ENCODE measurements at places on chromosomes 4 and X.
A peak's percentile ranks its signal among the peaks of the same experiment; 100 is the strongest.

- no peak for DNase-seq
These were observed 383.0 kb upstream of the GALNT7 start for GRCh38 chr4:172785613-172786012.

DNA sequence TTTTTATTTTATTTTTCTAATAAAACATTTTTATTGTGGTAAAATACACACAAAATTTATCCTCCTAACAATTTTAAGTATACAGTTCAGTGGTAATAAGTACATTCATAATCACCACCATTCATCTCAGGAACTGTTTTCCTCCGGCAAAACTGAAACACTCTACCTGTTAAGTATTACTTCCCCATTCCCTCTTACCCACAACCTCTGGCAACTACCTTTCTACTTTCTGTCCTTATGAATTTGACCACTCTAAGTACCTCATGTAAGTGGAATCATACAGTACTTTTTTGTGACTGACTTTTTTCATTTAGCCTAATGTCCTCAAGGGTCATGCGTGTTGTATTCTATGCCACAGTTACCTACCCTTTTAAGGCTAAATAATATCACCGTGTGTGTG, 21.1 kb upstream of the HSFX4 start:
- no peak for DNase-seq

- no peak for DNase-seq
These were observed 73.5 kb downstream of the WDR19 start for GRCh38 chr4:39255871-39256270.

DNA sequence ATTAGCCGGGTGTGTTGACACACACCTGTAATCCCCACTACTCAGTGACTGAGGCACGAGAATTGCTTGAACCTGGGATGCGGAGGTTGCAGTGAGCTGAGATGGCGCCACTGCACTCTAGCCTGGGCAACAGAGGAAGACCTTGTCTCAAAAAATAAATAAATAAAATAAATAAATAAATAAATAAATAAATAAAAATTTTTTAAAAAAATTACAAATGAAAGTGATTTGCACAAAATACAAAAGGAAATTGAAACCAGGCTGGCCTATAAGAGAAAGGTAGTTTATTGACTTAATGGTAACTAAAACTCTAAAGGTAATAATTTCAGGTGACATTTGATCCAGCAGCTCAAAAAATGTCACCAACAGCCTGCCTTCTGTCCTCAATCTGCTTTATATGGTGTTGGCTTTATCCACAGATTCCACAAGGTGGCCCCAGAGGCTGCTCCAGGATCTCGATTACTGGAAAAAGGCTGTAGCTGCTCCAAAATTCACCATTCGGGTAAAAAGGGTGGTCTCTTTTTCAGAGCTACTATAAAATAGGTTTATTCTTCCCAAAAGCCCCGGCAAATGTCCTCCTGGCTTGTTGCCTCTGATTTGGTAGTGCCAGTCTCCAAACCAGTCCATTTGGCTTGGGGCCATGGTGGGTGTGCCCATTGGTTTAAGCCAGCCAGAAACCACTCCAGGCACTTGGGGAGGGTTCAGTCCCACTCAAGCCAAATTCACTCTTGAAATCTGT, 61.4 kb upstream of the TRIM2 start:
- DNase-seq, result peak; percentile 39

DNA sequence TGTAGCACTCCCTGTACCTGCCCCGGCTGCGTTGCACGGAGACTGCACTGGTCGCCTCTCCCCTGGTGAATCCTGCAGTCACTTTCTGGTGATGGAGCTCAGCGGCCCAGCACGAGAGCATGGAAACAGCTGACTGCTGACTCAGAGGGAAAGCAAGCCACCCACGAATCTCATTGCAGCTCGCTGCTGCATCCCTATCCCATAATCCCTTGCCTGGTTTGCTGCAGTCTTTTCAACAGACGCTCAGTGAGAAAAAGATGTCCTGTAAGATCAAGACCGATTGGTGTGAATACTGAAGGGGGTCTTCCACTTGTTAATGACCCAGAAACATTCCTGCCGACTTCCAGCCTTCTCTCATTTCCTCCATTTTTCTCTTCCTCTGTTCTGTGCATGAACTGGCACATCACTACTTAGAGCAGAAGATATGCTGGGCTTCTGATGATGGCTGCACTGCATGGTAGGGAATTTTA, 52.9 kb downstream of the TRIM2 start:
- DNase-seq, result peak; percentile 32

GRCh38 chr4:4533461-4534169, 8.2 kb downstream of the STX18 start:
- no peak for DNase-seq

- no peak for DNase-seq
These were observed 55.3 kb downstream of the KLHL4 start for GRCh38 chrX:87572901-87573300.

DNA sequence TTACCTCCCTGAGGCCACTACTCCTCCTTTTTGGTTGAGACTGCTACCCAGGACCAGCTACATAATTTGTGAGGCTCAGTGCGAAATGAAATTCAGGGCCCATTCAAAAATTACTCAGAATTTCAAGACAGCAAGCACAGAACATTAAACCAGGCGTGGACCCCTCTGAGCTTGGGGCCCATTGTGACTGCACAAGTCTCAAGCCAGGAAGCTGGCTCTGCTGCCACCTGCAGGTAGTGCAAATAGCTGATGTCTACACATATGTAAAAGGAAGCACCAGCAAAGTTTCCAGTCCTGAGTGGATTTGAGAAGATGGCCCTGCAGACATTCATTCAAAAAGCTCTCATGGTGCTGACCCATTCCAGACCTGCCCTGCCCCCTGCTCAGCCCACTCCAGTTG, 213.4 kb upstream of the LNX1 start:
- peak; percentile 4 for DNase-seq

Data from stimulated activated CD4-positive, alpha-beta T cell treated with anti-CD3 and anti-CD28 coated beads, Interleukin-2, amount 100 ng/mL, for 48 hours (primary cell).